ENCODE measurements at places on chromosomes 5 and 9. TPM values are rescaled to one million over a fixed set of nuclear protein-coding genes. Genes with fewer than 3 reads are reported as not detected.

GRCh38 chr5:139193928-139194327, 4.2 kb downstream of the SIL1 start:
- no peak for DNase-seq

GRCh38 chr9:20139763-20140290, 351.0 kb upstream of the SLC24A2 start:
- no peak for DNase-seq

GRCh38 chr9:3980212-3980611, 319.7 kb downstream of the GLIS3 start:
- DNase-seq = no peak

- DNase-seq = no peak
Measured at GRCh38 chr5:158610051-158610415, 489.7 kb downstream of the EBF1 start.

- DNase-seq = no peak
Measured at GRCh38 chr9:112856843-112857242, 33.8 kb downstream of the SLC46A2 start.

DNA sequence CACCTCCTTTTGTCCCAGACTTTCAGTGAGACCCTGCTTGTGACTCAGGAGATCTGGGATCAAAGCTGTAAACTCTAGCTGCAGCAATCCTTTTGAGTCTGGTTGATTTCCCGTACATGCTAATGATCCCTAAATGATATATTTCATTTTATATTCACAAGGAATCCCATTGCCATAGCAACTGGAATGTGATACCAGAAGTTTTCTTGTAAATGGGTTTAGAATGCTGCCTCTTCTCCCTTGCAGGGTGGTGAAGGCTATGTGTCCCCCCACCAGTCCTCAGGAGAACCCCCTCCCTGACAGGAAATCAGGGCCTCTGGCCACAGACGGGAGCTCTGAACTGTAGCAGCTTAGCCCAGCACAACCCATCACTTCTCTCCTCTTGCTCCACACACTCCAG, 215.0 kb downstream of the FSTL4 start:
- no peak for DNase-seq

The GNG10 gene
- 33.4 TPM for total RNA-seq
